ENCODE measurements at places on chromosomes 7 and 10.

DNA sequence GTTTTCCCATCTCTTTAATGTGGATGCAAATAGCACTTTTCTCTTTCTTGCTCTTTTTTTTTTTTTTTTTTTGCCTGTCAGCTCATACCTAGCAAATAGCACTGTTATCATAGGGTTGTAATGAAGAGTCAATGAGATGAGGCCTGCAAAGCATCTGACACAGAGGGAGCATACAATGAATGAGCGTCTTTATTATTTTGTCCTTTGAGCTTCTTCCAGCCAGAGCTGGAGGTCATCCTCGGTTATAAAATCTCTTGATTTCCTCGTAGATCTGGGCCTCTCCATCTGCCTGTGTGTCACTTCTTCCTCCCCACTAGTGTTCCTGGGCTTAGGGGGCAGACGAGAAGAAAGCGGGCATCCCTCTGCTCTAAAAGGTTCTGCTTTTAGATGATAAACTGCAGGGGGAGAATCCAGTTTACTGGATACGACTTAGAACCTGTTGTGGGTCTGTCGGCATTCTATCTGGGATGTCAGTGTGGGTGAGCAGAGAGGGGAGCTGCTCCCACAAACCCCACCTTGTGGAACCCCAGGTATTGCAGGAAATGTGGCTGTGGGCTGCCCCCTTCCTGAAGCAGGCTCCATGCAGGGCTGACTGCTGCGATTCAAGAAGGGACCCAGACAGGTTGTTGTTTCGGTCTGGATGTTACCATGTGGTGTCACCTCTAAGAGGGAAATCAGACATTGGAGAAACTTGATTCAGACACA lies 135.8 kb upstream of the GPR26 start:
- DNase-seq = no peak

DNA sequence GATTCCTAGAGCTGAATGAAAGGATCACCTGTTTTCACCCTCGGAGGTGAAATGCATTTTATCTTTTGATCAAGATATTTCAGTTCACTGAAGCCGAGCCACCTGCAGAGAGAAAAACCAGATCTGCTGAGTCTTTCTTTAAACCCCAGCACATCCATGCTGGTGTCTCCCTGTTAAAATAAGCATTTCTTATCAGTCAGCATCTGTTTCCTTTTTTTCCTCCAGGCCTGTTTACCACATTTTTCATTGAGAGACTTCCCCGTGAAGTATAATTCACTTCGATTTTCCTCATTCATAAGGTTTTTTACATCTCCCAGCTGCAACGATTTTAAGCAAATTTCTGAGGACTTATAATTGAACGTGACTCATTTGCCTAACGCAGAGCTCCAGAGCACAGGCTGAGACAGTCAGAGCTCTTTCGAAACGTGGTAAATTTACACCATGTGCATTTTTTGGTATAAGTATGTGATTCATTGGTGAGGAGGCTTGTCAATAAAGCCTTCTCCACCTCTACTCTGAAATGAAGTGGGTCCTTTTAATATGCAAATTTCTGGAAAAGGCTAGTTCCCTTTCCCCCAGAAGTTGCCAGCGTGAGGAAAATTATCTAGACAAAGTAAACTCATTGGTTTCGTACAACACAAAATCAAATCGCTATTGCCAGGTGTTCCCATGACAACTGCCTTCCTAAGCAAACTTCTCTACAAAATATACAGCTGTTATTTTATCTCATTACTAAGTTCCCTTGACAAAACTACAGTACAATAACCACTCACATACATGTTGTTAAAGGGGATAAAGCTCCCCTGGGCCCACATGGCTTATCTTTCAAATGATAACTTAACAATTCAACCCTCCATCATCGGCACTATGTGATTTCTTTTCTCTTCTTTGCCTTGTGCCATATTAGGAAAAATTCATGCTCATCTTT lies 374.8 kb upstream of the AKR1E2 start:
- DNase-seq = no peak

DNA sequence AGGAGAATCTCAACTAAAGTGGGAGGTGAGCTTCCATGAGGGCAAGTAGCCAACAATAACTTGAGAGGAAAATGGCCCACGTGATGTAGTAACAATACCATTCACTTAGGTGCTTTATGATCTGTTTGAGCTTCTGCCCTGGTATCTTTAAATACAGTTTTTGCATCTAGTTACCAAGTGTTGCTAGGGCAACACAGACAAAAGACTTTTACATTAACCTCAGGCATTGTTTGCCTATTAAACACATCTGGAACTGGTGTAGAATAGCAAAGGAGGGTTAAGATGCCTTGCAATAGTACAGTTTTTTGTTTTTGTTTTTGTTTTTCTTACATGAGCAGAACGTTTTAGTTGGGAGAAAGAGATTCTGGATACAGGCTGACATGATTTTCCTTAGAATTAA lies 97.7 kb upstream of the MTPN start:
- peak; percentile 39 for DNase-seq

GRCh38 chr10:7492660-7493046 lies 81.8 kb upstream of the SFMBT2 start:
- no peak for DNase-seq

GRCh38 chr7:133912916-133913697 lies 214.0 kb upstream of the LRGUK start:
- DNase-seq = no peak

- DNase-seq = no peak
Measured at GRCh38 chr10:93126483-93127052, 52.9 kb downstream of the CYP26A1 start.

GRCh38 chr10:17506856-17507471 lies 52.6 kb upstream of the ST8SIA6 start:
- no peak for DNase-seq

DNA sequence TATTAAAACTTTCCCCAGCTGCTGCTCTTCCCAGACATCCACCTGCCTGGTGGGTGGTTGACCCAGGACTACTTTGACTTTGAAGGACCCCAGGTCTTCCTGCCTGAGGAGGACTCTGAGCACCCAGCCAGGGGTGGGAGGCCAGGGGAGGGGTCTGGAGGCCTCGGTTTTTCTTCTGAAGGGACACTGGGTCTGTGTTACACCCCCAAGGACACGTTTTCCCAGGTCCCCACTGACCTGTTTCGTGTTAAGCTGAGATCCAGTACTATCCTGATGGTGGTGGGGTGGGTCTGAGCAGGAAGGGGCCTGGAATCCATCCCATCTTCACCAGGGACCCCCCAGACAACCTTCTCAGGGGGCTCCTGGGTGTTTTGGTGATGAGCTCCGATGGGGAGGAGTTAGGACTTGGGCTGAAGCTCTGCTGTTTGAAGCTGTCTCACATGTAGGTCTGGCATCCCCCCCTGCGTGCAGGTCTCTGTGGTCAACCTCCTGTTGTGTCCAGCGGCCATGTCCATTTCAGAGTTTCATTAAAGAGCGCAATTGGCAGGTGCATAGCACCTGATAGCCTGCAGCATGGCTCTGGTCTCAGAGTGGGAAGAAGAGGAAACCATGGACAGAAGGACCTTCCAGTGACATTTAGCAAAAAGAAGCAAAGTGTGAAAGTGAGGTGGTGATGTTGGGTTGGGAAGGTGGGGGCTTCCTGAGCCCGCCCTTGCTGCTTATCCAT lies 3.5 kb downstream of the JAKMIP3 start:
- DNase-seq = no peak

DNA sequence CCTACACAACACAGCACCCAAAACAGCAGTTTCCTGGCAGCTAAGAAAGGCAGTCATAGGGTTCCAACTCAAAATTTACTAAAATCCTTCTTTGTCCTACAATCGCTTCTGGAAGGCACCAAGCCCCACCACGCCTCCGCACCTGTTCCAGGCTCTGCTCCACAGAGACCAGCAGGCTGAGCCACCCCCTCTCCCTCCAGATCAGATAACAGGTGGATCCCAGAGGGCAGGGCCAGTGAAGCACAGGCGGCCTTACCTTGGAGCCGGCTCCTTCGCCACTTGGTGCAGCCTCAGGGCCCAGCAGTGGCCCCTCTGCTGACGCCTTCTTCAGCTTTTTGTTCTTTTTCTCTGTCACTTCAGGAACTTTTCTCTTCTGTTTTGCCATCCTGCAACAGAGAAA lies 33.0 kb downstream of the ZFAND2A start:
- no peak for DNase-seq

DNA sequence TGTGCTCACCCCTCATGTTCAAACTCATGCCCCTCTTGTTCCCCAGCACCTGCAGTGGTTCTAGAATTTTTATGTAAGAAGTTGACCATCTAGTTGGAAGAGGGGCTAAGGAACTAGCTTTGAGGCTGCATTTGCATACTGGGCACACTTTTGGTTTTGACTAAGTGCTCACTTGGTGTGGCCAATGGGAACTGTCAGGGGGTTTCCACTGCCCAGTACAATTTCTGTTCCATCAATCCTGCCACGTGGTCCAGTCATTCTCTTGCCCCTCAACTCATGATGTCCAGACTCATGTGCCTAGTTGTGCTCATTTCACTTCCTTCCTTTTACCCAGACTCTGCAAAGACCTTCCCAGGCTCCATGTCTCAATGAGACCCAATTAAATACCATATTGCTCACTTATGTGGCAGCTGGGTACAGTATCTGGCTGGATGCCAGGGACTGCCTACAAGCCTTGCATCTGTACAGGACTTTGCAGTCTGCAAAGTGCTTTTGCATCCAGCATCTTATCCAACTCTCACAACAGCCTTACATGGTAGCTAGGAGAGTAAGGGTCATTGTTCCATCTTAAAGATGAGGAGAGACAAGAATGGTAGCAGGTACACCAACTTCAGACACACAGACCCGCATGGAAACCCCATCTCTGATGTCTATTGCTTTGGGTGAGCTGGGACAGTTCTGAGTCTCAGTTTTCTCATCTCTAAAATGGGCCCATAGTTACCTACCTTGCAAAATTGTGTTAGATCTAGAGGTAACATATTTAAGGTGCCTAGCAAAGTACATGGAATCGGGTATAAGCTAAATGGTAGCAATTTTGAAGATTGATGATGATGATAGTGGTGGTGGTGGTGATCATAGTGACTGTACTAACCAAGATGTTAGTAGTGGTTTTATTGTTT lies 30.1 kb upstream of the KCNMA1 start:
- no peak for DNase-seq

DNA sequence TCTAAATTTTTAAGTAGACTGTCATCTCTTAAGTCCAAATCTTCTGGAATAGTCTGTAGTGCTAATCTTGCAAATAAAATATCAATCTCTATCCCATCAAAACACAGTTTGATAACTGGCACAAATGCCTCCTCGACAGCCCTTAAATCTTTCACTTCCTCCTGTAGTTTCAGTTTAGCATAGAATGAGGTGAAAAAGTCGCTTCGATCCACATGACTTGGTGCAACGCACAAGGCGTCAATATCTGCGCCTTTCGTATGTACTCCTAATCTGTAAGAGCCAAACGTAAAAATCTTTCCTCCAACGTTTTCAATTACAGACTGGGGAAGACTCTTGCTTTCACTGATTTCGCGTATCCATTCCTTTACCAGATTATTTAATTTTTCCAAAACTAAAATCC lies 603 bp downstream of the PAPOLB start:
- DNase-seq = no peak

DNA sequence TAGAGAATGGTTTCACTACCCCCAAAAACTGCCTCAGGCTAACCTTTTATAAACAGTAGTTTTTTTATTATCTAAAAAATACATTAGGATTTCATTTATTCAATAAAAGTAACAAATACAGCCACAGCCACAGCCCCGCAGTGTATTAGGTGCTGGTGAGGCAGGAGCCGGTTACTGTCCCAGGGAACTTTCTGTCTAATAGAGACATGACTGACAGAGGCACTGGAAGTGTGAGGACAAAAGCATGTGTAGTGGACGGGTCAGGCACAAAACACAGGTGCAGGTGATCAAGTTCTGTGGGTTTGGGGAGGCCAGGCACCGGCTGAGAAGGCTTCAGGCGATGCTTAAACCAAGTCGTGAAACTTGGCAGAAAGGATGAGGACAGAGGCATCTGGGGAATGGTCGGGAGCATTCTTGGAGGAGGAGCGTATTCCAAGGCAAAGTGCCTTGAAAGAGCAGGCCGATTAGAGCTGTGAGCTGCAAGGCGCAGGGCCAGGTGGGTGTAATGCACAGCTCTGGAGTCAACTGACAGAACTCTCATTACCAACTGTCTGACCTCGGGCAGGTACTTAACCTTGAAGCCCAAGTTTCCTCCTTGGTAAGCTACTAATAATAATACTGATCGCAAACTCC lies 138.2 kb downstream of the USP6NL start:
- DNase-seq = no peak

GRCh38 chr10:89613582-89613981 lies 31.5 kb downstream of the PANK1 start:
- DNase-seq = no peak

DNA sequence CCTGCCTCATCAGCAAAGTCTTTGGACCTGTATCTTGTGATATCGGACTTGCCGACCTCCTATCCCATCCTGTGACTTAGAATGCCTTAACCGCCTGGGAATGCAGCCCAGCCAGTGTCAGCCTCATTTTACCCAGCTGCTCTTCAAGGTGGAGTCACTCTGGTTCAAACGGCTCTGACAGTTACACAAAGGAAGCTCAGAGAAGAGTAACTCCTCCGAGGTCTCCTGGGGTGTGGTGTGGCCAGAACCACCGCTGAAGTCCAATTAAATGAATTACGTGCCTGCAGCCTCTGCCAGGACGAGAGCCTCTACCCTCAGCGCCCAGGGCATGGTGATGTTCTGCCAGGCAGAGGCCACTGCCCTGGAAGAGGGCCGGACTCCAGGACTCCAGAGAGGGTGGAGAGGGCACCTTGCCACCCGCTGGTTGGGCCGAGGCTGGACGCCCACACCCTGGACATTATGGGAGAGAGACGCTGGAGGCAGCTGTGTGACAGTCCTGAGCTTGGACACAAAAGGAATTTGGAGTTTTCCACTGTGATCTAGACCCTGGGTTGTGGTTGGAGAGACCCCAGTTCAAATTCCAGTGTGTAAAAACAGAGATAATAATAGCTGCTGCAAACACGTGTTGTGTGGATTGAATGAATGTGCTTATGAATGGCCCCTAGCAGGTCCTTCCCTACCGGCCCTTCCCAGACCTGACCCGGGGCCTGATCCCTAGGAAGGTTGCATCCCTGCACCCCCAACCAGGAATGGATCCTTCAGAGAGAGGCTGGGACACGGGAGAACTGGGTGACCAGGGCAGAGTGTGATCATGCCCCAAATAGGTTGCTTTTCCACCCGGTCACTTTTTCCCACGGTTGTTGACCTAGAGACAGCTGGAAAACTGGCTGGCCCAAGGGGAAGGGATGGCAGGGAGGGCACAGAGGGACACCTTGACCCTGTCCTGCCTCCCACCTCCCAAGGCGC lies 37.8 kb upstream of the FZD9 start:
- no peak for DNase-seq

DNA sequence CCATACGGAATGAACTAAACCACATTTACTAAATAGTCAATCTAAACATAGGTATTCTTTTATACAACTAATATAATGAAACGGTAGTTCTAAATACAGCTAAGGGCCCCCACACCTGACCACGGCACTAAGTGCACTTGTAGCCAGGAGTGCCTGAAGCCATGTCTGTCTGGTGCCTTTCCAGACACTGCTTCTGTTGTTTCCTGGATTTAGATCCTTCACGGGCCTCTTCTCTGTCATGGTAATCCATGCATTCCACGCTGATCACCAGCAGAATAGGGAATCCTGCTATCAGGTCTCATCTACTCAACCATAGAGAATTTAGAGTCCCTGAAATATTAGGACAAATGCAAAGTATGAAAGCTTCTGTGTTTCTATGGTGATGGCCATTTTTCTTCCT lies 37.8 kb downstream of the OSBPL3 start:
- DNase-seq = no peak

GRCh38 chr7:52695973-52696595 lies 339.3 kb upstream of the POM121L12 start:
- DNase-seq = no peak

GRCh38 chr10:56586461-56586891 lies 225.4 kb upstream of the ZWINT start:
- DNase-seq = no peak

- no peak for DNase-seq
Measured at GRCh38 chr10:101687071-101687658, 7.8 kb downstream of the FBXW4 start.
